ENCODE measurements at places on chromosomes 6 and 20.

DNA sequence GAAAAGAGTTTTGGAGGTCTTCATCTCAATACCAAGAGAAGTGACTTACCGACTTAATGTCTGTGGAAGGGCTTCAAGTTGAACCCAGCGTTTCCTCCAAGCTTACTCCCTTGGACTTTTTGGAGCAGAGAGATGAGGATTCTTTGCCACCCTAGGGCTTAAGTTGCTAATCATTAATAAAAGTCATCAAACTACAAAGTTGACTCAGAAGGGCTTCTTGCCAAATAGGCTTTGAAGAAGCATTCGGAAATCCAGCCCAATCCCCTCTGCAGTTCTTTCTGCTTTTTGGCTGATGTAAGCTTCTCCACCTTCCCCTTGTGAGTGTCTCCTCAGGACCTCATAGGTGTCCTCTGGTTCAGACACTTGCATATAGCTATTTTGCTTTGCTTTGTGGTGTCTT, at the start of gene SLC17A3:
Gene SLC17A3 (minus strand): TSS at position 126 of the 400 bp plus-strand sequence. CDS start 5,856 bp downstream, outside the sequence.
- no peak for DNase-seq

DNA sequence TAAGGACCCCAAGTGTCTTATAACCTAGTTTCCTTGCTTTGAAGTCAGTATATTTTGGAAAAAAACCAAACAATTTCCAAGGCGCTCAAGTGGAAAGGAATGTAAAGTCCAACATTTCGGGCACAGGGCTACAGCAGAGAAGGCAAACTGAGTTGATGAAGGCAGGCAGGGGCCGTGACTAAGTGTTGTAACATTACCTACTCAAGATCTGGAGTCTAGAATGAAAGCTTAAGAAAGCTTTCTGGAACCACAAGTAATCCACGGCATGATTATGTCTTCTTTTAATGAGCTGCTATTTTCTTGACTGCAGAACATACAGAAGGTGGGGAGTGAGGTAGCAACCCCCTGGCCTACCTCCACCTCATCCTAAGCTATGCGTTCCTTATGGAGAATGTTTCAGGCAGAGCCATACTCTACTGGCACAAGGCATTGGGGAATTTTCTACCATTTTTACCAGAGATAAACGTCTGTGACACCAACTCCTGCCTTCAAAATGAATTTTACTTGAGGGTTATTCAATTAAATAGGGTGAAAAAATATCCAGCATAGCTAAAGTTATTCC, 4.3 kb downstream of the PPP1R10 start:
- DNase-seq = no peak

- no peak for DNase-seq
These were observed 219.3 kb upstream of the HSF2 start for GRCh38 chr6:122180132-122180531.

- no peak for DNase-seq
These were observed 79.4 kb downstream of the ROS1 start for GRCh38 chr6:117346142-117346930.

- DNase-seq = no peak
These were observed 160.0 kb downstream of the PKHD1 start for GRCh38 chr6:51927450-51927849.

DNA sequence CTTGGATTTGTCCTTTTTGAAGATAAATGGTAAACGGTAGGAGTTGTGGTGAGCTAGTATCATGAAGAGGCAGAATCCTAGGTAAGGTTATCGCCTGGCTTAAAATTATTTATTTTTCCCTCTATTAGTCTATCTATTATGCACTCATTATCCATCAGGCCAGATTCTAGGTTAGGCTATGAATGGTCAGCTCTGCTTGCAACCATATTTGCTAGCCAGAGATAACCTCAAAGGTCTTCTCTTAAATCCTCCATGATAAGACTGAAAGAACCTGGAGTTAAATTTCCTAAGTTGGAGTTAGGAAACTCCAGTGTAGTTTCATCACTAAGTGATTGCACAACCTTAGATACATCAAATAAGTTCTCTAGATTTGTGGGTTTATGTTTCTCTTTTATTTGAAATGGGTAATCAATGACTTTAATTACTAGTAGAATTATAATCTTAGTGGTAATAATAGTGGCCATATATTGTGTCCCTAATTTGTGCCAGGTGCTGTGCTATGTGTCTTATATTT, 302.1 kb upstream of the RUNX2 start:
- DNase-seq = no peak

GRCh38 chr6:108744996-108745395, 103.2 kb upstream of the ARMC2 start:
- DNase-seq = no peak

DNA sequence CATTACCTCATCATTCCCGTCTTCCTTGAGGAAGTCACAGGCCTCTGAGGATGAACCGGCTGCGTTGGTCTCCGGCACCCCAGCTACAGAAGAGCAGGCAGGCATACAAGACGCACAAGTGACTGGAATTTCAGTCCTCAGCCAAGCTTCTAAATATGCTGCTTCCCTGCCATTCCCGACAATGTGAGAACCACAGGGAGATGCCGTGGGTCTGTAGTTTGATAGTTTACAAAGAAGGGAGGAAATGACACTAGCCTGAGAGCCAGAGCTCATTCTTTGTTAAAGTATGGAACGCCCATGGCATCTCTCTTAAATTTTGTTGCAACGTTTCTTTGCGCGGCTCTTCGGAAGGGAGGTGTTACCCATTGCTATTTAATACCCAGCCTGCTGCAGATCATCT, 25.7 kb downstream of the HEBP2 start:
- DNase-seq = no peak

DNA sequence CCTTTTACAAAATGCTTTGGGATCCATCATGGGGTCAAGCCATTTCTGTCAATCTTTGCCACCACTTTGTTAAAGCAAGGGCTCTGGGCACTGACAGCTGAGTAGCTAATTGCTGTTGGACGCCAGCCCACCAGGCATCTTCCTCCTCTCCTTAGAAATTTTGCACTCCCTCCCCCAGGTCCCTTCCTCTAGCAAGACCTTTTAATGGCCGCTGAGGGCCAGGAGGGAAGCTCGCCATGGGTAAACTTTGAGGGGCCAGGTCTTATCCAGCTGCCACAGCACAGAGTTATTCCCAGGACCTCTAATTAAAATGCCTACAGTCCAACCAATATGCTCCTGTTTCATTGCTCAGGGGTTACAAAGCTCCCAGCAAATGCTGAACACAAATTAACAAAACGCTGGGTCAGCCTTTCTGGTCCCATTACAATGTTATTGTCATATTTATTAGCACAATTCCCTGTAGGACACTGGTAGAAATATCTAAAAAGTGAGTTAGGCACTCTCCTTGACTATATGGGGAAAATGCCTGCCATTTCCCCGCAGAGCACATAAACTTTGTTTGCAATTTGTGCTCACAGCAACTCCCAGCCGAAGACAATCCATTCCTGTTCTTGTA, 16.8 kb downstream of the SCML4 start:
- DNase-seq = no peak
